ENCODE measurements at places on chromosomes 4 and X.

DNA sequence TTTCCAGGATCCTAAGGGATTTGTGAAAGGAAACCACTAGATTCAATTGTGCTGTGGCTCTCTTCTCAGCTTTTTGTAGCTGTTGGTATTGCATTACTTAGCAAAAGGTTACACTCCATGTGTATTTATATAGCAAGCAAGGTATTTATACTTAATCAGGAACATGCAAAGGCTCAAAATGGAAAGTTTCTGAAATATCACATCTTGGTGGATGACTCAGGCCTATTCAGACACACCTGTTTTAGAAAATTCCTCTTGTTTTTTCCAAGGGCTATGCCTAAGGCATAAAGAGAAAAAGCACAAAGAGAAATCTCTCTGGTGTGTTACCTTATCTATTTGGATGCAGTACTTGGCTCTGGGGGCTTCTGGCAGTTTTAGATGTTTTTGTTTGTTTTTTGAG lies 144.4 kb upstream of the GALNT7 start:
- no peak for DNase-seq

DNA sequence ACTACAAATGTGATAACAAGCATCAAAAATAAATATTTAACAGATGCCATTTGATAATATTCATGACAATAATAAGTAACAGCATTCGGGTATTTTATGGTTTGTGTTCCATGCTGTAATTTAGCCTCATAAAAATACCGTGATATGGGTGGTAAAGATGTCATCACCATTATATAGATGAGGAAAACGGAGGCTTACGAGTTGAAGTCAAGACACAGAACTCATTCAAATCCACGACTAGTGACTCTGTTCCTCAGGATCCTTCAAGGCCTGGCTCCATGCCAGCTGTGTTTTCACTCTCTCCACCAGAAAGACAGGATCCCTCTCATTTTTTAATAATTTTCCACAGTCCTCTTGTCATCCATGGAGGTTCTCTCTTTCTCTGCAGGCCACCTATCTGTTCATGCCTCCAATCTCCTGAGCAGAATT lies 94.5 kb downstream of the APBB2 start:
- DNase-seq, result no peak

GRCh38 chr4:3615386-3616286 lies 83.4 kb upstream of the LRPAP1 start:
- no peak for DNase-seq

- no peak for DNase-seq
Measured at GRCh38 chrX:135346975-135347374, 37.7 kb downstream of the ETDC start.

- DNase-seq, result no peak
Measured at GRCh38 chr4:133598779-133599178, 449.7 kb downstream of the PCDH10 start.

DNA sequence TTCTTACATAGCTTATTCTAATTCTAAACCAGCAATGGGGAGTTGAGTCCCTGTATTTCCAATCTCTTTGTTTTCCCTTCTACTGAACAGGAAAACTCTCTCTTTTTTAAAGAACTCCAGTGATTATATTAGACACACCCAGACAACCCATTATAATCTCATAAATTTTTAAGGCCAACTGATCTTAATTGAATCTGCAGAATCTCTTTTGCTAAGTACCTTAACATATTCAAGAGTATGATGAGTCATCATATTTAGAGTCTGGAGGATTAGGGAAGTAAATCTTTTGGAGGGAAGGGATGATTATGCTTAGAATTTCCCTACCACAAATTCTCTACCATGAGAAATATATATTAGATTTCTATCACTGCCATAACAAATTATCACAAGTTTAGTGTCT lies 705.1 kb downstream of the CENPC start:
- no peak for DNase-seq

DNA sequence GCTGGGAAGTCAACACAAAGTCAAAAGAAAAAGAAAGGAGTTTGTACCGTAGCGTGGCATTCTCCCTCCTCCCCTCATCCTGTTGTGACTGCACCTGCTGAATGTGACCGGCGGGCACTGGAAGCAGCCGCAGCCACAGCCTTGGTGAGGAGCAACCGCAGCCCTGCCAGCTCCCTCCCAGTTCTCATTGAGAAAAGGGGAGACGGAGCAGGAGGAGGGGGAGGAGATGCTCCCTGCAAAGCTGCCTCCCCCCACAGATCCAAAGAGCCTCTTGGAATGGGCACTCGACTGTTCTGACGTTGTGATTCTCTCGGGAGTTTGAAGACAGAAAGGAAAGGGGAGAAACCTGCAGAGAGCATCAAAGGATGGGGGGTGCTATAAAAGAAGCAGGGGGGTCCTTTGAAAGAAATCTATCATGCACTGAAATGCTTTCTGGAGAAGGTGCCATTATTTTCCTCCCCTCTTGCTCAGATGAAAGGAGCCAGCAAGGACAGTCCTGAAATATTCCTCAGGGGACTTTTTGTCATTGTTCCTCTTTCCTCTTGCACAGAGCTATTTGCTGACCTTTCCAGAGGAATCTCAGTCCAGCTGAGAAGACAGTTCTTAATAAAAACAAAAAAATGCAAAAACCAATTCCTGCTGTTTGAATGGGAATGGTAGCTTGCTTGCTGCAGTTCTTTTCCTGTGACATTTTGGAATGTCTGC lies 429.7 kb downstream of the MAPK10 start:
- no peak for DNase-seq

- no peak for DNase-seq
Measured at GRCh38 chrX:68421636-68422035, 11.7 kb downstream of the OPHN1 start.

DNA sequence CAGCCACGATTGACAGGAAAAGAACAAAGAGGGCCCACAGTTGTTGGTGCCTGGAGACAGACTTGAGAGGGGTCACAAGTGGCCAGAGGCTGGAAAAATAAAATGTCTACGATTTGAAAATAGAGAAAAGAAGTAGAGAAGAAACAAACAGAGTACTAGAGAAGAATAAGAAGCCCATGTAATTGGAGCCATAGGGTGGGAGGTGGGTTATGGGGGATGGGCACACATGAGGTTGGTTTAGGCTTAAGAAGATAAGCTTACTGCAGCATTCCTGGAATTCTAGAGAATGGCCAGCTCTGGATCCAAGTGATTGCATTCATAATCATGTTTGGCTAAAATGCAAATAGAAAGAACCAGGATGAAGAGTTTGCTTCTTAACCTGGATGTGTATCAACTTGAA lies 210.7 kb downstream of the MAML3 start:
- DNase-seq, result no peak

- DNase-seq, result no peak
Measured at GRCh38 chrX:117010243-117010642, 547.5 kb upstream of the CT83 start.

DNA sequence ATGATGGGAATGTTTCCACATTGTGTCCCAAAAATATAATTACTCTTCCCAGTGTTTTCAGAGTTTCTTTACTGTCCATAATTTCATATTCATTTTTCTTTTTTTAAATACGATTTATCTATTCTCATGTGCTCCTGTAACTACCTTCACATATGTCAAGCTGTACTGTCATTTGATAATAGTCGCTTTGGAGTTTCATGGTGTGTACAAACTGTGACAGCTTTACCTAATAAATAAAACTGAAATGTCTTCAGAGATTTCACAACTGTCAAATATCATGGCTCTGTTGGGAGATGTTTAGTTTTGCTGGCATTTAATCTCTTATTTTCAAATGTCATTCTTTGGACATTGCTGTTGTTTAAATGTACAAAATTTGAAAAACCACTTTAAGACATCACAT lies 450.2 kb downstream of the TLL1 start:
- no peak for DNase-seq

- DNase-seq, result no peak
Measured at GRCh38 chr4:2103843-2104547, 44.9 kb downstream of the NAT8L start.

DNA sequence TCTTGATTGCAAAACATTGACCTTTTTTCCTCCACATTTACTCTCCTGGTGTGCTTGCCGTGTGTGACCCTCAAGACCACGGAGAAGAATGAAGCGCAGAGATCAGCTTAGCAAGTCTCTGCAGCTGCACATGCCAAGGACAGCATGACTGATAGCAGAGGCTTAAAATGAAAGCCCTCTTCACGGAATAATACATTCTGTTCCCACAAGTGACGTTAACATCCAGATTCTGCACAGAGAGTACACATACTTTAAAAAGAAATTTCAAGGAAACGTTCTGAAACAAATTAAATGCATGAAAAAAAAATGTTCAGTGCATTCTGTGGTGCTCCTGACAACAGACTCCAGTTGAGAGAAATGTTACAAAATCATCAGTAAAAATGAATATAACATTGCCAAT lies 60.9 kb downstream of the SLC7A11 start:
- DNase-seq, result no peak

DNA sequence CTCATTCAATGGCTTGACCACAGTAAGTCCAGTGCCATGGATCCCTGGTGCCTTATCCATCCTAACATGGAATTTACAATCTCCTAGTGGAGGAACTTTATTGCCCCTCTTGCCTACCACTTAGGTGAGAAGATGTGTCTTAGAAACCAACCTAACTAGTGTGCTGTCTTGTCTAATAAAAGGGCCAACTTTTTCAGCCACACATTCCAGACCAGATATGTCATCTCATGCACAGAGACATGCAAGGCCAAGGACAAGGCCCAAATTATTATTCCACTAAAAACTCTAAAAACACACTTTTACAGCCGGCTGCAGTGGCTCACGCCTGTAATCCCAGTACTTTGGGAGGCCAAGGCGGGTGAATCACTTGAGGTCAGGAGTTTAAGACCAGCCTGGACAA lies 10.6 kb upstream of the PRDX4 start:
- no peak for DNase-seq

- DNase-seq, result no peak
Measured at GRCh38 chr4:71269233-71269632, 69.6 kb upstream of the SLC4A4 start.

DNA sequence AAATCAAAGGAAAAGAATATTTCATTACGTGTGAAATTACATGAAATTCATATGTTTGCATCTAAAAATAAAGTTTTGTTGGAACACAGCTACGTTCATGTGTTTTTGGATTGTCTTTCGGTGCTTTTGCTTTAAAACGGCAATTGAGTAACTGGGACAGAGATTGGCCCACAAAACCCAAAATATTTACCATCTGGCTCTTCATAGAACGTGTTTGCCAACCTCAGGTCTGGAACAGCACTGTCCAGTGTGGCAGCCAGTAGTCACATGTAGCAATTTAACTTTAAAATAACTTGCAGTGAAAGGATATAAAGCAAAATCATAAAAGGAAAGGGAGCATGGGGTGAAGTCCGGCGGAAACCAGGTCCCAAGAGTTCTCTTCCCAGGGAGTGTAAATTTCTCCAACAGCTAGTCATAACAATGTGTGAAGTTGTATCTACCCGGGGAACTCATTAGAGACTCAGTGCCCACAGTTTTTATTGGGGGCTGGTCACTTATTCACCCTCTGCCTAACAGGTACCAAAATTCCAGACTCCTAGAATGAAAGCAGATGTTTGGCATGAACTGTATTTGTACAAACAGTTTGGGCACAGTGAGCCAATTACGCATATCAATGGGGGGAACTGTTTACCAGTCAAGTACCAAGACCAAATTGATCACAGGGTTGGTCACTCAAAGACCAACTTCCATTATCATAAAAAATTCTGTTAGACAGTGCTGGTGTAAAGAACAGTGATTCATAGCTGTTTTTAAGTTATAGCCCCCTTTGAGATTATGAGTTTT lies 10.3 kb downstream of the OCIAD1 start:
- DNase-seq, result no peak

DNA sequence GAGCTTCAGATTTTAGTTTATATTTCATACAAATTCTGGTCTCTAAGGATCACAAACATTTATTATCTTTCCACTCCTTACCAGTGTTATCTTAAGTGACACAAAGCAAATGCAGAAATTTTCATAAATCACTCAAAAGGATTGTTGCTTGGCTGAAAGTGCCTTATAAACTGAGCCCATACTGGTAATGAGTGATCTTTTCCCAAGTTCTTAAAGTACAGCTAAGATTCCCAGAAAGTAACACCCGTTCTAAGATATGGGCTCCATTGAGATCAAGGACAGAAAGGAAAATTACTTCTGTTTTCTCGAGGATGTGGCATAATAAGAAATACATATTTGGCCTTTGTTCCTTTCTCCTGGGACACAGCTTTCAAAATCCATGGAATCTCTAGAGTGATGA lies 313.7 kb downstream of the ARHGAP24 start:
- no peak for DNase-seq

GRCh38 chr4:2095236-2096072 lies 36.3 kb downstream of the NAT8L start:
- no peak for DNase-seq

DNA sequence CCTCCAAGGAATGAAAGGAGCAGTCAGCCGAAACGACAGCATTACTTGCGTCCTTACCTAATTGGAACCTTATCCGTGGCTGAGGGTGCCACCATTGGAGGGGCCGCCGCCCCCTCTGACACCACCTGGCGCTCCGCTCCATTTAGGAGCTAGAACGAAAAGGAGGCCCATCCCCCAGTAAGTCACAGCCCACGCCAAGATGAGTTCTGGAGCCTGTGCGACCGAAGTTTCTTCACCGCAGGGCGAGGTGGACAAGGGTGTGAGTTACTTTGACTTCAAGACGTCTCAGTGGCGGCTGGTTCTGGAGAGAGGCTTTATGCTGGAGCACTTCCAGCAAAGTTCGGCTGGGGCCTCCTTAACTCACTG lies 729 bp upstream of the IRF2 start:
- no peak for DNase-seq

DNA sequence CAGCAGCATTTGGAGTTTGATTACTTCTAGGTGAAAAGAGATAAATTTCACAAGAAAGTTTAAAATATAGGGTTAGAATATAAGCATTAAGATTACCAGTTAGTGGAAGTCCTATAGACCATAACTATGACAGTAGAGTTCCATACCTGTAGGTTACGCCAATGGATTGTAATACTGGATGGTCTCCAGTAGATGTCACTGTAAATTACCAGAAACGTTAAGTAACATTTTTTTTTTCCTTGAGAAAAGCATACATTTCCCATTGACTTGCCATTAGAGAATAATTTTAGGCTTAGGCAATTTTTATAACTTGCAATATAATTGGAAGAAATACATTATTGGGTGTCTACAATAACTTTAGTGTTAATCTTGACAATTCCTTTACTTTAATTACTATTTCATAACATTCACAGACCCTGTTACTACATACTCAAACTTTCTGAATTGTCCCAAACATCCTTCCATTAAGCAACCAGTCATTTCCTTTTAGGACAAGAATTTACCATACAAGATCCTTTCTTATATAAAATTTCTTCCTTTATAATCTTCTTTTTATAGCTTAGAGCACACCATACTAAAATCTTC lies 304.1 kb upstream of the TECRL start:
- no peak for DNase-seq

Measured in GF-D8 (cell line).